ENCODE measurements at places on chromosomes 13 and 19.

- DNase-seq, result no peak
Observed at GRCh38 chr19:29422486-29423085, 103.2 kb upstream of the VSTM2B start.

GRCh38 chr13:94201022-94201421 lies 278.5 kb downstream of the DCT start:
- no peak for DNase-seq

- DNase-seq, result no peak
Observed at GRCh38 chr19:57321751-57322150, 1.5 kb downstream of the ZNF543 start.

- no peak for DNase-seq
Observed at GRCh38 chr13:52760077-52760476, 20.5 kb upstream of the CNMD start.

DNA sequence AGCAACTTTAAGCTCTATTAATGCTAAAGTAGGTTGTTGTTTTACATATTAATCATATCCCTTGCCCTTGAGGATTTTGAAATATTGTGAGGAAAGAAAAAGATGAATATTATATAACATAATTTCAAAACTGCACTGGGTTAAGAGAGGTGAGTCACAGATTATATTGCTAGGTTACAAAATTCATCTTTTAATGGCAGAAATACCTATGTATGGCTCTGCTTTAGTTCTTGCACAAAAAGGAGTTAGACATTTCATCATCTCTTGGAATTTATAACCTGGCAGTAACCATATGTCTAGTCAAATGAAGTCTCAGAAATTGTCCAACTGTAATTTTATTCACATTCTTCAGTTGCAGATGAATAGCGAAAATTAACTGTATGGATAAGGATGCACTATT lies 2041.1 kb downstream of the OLFM4 start:
- DNase-seq, result no peak

- no peak for DNase-seq
Observed at GRCh38 chr13:107450431-107450830, 764.9 kb downstream of the LIG4 start.

DNA sequence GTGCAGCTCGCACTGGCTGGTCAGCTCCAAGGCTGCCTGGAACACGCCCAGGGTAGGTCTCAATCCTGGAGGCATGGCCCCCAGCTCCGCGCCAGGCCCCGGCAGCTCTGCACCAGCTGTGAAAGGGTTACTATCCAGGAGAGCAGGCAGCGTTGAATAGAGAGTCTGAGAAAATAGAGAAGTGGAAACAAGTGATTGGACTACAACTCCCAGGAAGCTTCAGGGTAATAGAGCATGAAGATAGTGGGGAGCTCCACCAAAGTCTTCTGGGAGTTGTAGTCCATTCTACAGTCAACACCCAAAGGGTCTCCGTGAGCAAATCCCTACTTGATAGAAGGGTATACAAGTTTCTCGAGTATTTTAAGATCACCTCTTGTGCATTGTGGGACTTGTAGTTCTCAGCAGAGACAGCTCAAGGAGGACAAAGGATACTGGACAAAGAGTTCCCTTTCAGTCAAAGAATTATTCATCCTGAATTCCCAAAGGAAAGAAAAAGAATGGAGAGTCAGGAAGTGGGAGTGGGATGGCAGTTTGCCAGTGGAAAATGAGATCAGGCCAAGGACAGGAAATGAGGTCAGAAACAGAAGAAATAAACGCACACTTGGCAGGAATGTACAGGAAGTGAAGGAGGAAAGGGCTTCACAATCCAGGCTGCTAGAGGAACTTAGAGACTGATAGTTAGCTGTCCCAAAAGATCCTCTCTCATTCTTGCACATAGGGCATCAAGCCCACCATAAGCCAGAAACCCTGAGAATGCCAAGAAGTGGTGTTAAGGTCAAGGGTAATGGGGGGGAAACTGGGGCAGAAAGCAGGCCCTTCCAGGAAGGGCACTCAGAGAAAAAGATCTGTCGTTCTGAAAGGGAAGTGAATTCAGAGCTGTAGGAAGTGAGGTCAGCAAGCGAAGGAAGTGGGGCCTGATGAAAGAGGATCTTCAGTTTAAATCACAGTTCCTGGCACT lies 5.5 kb upstream of the MAMSTR start:
- no peak for DNase-seq

- no peak for DNase-seq
Observed at GRCh38 chr13:99357131-99357596, 50.0 kb upstream of the GPR183 start.

- DNase-seq, result no peak
Observed at GRCh38 chr19:45542234-45542668, 35.0 kb downstream of the VASP start.

- no peak for DNase-seq
Observed at GRCh38 chr13:62710787-62711186, 1295.1 kb upstream of the PCDH20 start.

DNA sequence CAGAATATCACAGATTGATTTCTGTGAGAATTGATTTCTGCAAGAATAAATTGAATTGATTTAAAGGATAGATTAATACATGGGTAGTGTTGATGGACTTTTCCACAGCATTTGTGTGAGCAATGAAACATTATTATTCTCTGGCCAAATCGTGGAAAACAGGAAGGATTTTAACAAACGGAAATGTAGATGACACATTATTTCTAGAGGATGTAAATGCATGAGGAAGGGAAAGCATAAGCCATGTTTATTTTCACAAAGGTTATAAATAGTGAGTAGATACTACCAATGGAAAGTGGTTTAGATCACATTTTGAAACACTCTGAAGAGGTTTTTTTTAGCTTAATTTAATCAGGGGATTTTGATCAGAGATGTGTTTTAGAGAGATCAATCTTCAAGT lies 1534.6 kb upstream of the MIR17HG start:
- DNase-seq, result no peak

DNA sequence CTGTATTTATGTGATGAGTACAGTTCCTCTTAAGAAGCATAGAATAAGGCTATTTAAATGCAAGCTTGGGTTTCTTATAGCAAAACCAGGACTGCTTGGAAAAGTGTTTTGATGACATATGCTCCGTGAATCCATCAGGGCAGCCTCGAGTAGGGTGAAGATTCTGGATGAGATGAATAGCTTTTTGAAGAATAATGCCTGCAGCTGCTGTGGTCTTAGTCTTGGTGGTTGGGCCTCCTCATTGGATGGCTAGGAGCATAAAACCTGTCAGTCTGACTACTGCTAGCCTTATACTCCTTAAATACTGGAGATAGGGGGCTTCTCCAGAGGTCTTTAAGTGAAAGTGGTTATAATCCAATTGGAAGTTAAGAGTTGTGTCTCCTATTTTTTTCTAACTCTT lies 704.3 kb downstream of the FGF9 start:
- DNase-seq, result no peak

DNA sequence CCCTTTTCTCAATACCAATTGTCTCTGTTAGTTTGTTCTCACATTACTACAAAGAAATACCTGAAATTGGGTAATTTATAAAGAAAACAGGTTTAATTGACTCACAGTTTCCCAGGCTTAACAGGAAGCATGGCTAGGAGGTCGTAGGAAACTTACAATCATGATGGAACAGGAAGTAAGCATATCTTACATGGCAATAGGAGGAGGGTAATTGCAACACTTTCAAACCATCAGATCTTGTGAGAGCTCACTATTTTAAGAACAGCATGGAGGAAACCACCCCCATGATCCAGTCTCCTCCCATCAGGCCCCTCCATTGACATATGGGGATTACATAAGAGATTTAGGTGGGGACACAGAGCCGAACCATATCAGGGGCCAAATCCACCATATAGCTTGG lies 1210.1 kb upstream of the SPRY2 start:
- DNase-seq, result no peak

DNA sequence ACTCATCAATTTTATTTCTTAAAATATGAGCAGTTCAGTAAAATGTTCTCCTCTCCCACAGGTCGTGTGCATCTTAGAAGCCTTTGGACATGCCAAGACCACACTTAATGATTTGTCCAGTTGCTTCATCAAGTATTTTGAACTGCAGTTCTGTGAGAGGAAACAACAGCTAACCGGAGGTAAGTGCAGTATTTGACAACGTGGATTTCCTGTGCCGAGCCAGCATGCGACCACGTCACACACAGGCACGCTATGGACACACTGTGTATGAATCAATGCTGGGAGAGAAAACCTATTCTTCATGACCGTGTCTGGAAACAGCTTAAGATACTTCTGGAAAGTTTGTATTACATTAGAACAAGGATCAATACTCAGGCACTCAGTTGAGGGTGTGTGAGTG lies 268.5 kb downstream of the MYO16 start:
- DNase-seq, result no peak

DNA sequence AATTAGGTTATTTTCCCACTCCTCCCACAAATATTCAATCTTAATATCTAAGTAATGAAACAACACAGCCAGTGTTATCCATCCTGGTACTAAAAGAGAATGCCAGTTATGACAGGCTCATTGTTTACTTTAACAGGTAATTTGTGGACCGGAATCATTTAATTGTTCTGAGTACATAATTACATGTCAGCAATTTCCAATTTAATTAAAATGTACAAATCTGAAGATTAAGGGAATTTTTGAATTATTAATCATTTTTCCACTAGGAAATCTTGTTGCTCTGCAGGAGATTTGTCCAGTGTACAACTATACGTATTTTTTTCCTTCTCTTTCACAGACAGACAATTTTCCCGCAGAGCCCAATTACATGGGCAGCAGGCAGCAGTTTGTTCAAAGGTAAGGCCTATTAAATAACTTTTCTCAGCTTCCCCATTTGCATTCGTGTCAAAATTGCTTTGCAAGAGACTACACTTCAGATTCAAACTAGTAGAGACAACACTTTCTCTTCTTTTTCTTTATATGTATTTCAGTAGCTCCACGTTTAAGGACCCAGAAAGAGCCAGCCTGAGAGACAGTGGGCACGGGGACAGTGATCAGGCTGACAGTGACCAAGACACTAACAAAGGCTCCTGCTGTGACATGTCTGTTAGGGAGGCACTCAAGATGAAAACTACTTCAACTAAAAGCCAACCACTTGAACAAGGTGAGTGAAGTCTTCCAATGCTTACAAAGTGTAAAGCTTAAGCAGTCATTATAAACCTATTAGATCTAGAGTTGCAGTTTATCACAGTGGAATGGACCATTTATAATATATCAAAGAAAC lies 34.8 kb downstream of the PCDH17 start:
- DNase-seq, result no peak

DNA sequence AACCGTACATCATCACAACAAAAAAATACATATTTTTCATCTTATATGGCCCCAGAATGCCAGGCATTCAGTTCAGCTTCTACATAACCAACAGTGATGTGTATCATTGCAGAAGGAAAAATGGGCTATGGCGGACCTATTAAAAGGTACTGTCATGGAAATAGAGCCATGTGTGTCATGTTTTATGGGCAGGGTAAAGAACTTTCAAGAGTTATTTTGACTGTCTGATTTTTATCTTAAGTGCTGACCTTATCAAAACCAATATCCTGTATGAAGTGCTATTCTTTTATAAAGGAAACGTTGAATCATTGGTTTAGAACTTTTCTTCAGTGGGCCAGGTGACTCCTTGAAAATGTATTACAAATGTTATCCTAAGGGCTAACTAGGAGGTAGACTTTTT lies 9.9 kb downstream of the ZNF507 start:
- DNase-seq, result no peak

DNA sequence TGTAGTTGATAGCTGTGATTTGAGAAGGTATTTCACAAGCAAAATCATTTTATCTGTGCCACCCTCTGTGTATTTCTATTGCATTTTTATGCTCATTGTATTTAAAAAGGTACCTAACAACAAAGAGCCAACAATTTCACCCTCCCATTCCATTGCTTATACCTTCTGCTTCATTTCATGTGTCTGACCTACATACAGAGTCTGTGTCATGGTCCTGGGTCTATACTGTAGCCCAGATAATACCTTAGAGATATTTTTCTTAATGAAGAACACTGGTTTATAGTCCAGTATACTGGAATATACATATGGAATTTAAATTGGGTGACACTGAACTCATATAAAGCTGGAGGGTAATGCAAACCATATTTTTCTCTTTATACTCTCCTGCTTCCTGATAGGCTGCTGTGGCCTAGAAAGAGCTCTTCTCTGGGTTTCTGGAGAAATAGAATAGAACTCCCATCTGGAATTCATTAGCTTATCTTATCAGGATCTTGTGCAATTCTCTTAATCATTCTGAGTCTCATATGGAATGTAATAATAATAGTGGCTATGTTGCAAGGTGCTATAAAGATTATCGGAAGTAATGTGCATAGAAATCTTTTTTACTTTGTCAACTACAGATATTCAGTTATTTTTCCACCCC lies 31.8 kb upstream of the SPART start:
- DNase-seq, result no peak

DNA sequence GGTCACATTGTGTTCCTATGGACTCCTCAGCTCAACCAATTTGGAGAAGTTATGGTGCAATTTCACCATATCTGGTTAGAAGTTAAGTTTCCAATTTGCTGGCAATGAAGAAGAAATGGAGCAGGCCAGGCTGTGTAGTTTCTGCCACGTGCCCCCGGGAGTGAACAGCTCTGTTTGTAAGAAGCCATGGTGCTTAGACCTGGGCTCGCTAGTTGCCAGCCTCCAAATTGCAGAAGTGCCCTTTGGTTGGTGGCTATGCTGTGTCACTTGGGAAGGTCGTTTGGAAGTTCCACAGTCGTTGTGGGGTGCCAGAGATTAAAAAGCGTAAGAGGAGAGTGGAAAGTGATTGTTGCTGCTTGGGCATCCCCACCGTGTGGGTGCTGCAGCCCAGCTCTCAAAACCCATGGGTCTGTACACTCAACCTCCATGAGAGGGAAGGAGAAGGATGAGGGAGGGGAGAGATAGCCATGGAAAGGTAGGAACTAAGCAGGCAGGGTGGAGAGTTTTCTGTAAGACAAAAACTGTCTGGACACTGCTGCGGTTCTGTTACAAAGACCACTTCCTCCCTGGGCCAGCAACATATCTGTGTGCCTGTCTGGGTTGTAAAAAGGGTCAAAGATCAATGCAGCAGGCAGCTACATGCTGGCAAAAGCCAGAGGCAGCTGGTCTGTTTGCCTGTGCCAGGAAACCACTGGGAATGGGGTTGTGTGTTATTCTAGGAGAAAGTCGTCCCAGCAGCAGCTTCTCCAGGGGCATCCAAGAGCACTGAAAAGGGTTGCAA lies 10.8 kb downstream of the ALOX5AP start:
- no peak for DNase-seq

DNA sequence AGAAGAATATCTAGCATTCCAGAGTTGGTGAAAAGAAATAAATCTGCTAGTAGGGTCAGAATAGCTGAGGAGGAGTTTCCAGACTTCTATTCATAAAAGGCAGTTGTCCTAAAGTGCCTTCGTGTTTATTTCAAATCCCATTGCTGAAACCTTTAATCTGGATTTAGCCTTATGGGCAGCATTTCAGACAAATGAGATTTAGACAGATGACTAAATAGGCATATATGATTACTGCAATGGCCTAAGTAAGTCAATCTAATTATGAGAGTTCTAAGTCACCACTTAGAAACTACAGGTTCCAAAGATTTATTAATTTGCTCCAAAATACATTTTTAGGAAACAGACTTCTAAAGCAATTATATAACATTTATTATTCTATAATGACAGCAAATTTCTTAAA lies 368.7 kb downstream of the LIG4 start:
- DNase-seq, result no peak

- DNase-seq, result no peak
Observed at GRCh38 chr13:112905990-112906641, 62.9 kb upstream of the MCF2L start.
